ENCODE measurements at places on chromosomes 13 and 19. TPM values are rescaled to one million over a fixed set of nuclear protein-coding genes. Genes with fewer than 3 reads are reported as not detected.

- no peak for DNase-seq
These were observed 90.4 kb downstream of the TBC1D4 start for GRCh38 chr13:75391432-75392100.

CNMD gene
- not detected for polyA plus RNA-seq

DNA sequence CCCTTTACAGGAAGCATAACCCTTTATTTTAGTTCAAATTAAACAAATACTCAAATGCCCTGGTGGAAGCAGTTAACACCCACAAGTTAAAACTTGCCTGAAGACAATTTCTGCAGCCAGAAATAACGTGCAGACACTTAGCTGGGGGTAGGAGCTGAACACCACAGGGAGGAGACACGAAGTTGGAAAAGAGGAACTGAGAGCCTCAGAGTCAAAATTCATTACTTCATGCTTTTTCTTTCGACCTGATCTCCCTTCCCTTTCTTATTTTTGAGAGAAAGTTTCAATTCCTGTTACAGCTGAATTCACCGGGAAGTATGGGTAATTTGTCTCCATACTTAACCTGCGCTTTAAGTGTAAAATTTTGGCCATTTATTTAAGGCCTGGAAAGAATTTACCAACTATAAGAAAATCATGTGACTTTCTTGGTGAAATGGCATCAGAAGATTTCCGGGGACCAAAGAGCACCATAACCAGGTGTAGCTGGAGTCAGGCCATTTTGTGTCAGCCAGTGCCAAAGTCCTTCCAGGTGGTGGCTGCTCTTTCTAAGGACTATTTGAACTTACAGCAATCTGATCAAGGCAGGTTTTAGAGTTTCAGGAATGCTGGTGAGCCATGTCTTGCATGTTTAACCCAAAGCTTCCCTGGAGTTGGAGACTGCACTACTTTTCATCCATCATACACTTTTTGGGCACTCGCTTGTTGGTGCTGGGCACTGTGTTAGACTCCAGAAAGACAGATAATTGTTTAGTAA is 46.5 kb upstream of the RCBTB2 start:
- no peak for DNase-seq

- DNase-seq, result no peak
These were observed 130.4 kb downstream of the DPF1 start for GRCh38 chr19:38093587-38093986.

DNA sequence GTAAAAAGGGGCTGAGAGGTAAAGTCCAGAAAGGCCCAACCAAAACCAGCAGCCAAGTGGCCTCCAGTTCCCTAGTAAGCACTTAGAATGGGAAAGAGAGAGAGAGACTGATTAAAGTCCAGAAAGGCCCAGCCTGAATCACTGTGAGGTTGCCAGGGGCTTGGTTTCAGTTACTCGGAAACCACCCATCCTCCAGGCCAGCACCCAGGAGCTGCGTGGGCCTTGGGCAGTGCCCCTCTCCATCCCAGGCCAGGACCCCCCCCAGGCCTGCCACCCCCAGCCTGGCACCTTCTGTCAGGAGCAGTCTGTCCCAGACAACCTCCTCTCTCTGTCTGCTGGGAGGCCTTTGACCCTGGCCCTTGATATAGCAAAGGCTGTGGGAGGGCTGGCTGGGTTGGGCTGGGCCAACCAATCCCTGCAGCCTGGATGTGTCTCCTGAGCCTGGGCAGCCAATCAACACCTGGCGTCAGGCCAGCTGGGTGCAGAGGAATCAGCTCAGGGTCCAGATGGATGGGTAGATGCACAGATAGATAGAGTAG is at the start of gene CYP4F2:
TSS of gene CYP4F2 (minus strand) at position 337 of the 539 bp plus-strand sequence. CDS start 463 bp downstream, outside the sequence.
- DNase-seq, result no peak

GRCh38 chr13:102879793-102880499 is 34.1 kb downstream of the ERCC5 start:
- DNase-seq, result no peak

GRCh38 chr19:40400559-40400958 is 10.6 kb upstream of the HIPK4 start:
- no peak for DNase-seq

TUBA3C gene
- polyA plus RNA-seq, result not detected

ZNF547 gene
- 1.3 TPM for polyA plus RNA-seq

FFAR2 gene
- polyA plus RNA-seq, result not detected

DNA sequence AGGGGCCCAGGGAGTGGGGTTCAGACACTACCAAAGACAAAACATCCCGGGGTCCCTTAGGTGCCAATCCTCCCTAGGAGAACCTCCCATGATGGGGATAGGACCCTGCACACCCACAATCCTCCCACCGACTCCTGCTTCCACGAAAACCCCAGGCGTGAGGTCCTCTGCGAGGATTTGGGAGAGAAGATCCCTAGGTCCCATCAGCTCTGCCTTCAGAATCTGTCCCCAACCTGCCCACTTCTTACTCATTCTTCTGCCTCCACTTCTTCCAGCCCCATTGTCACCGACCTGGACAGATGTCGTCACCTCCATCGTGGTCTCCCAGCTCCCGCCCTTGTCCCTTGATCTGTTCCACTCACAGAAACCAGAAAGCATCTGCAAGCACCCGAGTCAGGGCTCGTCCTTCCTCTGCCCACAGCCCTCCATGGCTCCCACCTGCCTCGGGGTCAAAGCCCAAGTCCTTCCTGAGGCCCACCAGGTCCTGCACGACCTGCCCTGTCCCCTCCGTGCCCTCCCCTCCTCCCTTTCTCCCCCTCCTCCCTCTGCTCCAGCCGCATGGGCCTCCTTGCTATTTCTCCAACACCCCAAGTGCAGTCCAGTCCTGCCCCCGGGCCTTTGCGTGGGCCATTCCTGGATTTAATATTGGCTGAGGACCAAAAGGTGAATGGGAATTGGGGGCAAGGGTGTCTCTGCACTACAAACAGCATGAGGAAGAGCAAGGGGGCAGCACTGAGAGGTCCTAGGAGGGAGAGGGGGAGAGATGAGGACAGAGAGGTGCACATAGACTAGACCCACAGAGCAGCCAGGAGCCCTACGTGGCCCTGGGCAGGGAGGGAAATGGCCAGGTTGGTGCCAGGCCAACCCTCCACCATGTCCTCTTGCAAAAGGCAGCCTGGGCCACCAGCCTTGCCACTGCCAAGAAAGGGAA is 51.3 kb downstream of the PTPRS start:
- DNase-seq, result no peak

DNA sequence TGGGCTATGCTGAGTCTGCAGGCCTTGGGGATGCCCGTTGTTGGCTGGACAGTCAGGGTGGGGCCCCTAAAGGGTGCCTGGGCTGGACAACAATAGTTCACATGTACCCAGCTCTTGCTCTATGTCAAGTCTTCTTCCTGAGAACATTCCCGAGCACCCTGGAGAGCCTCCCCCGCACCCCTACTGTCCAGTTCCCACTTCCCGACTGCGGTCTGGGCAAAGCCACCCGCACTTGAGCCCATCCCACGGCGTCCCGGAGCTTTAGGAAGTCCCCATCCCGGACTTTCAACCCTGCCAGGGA is 1.1 kb upstream of the MPND start:
- no peak for DNase-seq

DNA sequence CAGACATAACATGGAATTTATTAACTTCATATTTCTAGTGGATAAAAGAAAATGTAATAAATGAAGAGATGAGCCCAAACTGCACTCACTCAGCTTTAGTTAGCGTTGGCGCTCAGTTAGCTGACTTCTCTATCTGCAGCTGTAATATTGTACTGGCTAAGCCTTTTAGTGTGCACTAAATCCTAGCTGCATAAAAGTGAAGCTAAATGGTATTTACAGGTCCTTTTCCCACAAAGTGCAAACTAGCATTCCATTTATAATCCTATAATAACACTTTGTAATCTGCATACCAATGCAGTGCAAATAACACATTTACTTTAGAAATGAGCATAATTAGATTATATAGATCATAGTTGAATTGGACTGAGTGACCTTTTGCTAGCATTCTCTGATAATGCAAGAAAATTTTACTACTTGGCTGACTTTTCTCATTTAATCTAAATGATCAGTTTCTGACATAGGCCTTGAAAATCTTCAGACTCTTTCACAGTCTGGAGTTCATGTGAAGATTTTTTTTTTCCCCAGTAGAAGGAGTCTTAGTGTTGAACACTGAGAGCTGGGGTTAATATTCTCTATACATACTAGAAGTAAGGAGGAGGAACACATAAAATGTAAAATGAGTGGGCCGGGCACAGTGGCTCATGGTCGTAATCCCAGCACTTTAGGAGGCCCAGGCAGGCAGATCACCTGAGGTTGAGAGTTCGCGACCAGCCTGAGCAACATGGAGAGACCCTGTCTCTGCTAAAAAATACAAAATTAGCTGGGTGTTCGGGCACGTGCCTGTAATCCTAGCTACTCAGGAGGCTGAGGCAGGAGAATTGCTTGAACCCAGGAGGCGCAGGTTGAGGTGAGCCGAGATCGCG is 1426.4 kb downstream of the PCDH9 start:
- no peak for DNase-seq

DNA sequence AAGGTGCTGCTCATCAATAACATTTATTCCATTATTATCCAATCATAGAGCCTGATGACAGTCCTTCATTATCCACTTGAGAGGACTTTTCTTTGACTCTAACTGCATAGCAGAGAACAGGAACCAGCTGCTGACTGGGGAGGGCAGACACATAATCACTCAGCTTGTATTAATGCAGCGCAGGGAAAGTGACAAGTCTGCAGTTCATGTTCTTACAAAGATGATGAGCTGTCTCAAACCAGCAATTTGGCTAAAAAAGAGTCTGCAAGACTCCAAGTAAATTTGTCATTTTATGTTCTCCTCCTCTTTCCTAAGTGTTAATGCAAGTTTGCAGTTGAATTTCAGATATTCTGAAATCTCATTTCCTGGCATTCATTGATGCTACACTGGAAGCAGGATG is 40.0 kb upstream of the CBY2 start:
- no peak for DNase-seq

- DNase-seq, result no peak
These were observed 90.2 kb downstream of the DNAJC15 start for GRCh38 chr13:43113603-43114002.

TPRX1 gene
- not detected for polyA plus RNA-seq

PTH2 gene
- not detected for polyA plus RNA-seq

DNA sequence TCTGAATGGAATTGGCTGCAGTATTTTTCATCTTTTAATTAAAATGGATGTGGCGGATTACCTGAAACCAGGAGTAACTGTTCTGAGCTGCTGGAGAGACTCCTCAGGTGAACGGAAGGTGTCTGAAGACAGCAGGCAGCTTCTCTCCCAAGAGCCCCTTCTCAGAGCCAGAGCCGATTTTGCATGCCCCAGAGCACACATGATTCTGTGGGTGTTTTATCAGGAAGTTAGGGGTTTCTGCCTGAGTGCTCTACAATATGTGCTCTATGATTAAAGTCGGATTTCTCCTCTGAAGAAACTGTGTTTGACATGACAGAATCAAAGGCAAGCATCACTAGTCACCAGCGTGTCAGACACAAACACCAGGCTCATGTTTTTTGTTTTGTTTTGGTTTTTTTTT is 60.7 kb upstream of the MCF2L start:
- no peak for DNase-seq

GRCh38 chr19:39514840-39515550 is at the start of gene SELENOV:
TSS of gene SELENOV (plus strand) at chr19:39515139. CDS start at chr19:39515213, 74 bp downstream.
- no peak for DNase-seq

NOSIP gene
- polyA plus RNA-seq, result 122 TPM

SACS gene
- 0.58 TPM for polyA plus RNA-seq

GRCh38 chr19:5271145-5271544 is 69.5 kb downstream of the PTPRS start:
- no peak for DNase-seq

CAPS gene
- 53.0 TPM for polyA plus RNA-seq

DNA sequence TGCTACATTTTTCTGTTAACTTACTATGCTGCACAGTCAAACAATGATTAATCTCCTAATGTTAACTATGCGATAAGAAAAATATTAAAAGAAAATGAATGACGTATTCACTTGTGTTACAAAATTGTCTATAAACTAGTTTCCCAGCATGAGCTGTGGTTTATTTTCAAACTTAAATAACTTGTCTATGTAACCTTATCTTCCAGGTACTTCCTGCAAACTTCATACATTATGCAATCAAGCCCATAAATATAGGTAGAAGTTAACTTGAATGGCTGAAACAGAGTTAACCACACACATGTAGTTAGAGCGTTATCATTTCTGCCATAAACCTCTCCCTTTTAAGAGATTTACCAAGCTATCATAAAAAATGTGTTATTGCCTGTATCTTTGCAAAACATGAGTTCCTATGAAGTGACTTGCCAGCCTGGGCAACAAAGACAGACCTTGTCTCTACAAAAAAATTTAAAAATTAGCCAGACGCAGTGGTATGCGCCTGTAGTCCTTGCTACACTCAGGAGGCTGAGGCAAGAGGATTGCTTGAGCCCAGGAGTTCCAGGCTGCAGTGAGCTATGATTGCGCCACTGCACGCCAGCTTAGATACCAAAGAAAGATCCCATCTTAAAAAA is 17.7 kb upstream of the KLF5 start:
- DNase-seq, result no peak

DNA sequence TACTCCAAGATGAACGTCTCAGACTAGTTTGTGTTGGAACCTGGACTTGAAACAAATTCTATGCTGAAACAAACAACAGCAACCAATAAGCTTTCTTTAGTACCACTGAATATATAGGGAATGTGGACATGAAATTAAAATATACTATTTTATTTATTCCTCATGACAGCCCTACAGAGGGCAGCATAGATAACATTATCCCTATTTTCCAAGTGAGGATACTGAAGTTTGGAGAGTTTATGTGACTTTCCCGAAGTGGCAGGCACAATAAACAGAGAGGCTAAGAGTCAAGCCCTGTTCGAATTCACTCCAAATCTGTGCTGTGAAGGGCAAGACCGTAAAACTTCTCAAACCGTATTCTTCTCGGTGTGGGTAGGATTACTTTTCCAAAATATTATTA is 509.9 kb upstream of the GPC6 start:
- DNase-seq, result no peak

DNA sequence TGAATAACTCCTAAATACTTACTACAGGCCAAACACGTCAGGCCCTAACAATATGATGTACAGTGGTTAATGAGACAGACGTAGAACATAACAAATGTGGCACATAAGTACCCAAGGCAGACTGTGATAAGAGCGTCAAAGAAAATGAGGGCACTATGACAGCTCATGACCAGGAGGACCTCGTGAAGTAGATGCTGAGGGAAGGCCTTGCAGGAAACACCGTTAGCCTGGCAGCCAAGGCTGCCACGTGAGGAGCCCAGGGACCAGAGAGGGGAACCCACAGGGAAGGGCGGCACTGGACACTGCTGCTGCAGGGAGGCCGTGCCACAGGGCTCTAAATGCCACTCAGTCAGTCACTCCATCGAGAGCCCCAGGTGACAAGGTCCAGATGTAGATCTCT is 5.7 kb downstream of the TUBGCP3 start:
- no peak for DNase-seq

Measured in kidney (tissue), 22 donors.